ENCODE measurements at places on chromosomes 6 and 20.

DNA sequence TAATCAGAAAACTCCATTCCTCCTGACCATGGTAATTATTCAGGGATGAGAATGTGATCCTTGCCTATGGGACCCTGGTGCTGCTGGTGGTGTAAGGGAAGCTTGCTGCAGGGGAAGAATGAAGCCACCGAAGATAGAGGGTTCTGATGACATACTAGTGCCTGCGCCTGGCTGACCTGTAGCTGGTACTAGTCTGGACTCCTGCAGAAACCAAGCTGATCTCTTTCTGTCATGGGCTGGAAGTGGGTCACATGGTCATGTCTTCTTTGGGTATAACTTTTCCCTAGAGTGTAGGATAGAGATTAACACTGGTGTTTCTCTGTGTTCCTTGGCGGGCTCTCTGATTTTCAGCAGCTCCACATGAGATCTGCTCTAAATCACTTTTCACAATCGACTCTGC, 8.6 kb upstream of the SLC4A11 start:
- DNase-seq, result no peak

GRCh38 chr6:39053854-39054576, 5.4 kb downstream of the GLP1R start:
- DNase-seq, result no peak

DNA sequence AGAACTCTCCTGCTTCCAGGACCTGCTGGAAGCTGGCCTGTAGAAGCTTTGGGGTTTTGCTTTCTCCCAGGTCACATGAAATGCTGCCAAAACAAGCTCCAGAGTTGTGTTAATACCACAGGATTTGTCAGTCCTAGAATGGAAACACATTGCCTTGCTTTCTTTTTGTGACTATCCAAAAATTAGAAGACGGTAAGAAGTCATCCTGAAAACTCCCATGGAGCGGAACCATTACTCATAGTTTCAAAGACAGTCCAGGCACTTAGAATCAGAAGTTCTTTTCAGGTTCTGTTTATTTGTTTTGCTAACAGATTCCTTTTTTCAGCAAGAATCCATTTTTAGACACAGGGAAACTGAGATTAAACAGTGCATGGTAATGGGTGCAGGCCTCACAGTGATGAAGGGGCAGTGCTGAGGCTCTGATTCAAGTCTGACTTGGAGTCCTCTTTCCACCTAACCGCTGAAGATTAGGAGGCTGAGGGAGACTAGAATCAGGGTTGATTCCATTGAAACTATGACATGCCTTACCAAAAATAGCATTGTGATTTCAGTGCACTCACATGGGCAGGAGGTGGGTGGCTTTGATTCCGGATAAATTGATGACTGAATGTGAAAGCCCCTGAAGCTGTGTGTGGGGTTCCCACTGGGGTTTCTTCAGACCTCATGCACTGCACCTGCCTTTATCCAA, 72.2 kb upstream of the NAA20 start:
- DNase-seq, result no peak

DNA sequence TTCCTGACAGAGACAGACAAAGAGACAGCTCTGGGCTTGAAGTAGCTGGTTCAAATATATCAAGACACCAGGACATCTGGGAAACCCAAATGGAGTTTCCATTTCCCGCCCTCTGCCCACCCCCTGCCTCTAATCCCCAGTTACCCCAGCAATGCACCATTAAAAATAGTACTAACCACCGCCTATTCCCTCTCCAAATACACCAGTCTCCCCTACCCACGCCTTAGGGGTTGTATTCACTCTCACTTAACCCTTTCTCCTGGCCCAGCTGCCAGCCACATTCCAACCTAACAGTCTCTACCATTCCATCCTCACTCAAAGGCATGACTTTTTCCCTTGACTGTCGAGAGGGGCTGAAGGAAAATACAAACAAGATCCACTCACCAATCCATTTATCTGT, 22.4 kb downstream of the GABBR1 start:
- no peak for DNase-seq

- no peak for DNase-seq
Measured at GRCh38 chr6:163333038-163333437, 81.5 kb upstream of the QKI start.

DNA sequence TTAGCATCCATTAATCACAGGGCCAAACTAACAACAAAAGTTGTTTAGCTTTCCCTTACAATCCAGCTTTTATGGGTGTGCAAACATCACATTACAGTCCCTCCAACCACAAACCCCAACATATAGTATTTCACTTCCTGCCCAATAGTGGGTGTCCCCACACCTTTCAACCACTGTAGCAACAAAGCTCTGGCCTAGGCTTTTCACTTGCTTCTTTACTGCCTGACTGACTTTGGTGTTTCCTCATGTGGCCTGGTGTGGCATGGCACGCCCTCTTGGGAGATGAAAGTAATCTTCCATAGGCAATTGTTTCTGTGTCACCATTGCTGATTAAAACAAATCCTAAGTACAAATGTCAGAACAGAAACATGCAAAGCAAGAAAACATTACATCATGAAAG, 46.3 kb downstream of the MCM8 start:
- DNase-seq, result no peak

DNA sequence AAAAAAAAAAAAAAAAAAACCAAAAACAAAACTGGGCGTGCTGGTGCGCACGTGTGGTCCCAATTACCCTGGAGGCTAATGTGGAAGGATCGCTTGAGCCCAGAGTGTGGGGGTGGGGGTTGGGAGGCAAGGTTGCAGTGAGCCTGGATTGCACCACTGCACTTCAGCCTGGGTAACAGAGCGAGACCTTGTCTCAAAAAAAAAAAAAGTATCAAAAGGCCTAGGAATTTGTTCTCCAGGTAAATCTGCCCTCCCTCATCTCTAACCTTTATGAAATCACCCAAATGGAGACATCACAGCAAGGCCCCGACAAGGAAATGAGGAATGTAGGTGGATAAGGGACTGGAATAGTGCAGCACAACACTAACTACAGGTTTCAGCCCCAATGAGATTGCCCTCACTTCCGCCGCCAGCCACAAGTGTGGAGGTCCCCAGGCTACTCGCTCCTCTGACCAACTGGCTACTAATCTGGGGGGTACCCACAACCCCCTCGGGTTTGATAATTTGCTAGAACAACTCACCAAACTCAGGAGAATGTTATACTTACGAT, 36.8 kb upstream of the DDR1 start:
- no peak for DNase-seq

DNA sequence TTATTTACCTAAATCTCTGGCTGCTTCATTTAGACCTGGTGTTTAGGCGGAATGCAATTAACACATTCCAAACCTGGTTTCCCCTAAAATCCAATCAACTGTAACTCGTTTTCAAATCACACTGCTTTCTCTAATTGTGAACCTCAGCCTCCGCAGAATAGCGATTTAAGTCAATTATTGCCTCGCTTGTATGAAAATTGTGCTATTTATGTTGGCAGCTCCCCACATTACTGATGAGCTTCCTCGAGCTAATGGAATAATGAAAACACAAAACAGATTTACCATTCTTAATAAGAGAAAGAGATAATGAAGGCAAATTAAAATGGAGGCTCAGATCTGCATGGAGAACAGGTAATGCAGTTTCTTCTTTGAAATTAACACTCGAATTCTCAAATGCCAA, 67.9 kb downstream of the SLC2A10 start:
- no peak for DNase-seq

DNA sequence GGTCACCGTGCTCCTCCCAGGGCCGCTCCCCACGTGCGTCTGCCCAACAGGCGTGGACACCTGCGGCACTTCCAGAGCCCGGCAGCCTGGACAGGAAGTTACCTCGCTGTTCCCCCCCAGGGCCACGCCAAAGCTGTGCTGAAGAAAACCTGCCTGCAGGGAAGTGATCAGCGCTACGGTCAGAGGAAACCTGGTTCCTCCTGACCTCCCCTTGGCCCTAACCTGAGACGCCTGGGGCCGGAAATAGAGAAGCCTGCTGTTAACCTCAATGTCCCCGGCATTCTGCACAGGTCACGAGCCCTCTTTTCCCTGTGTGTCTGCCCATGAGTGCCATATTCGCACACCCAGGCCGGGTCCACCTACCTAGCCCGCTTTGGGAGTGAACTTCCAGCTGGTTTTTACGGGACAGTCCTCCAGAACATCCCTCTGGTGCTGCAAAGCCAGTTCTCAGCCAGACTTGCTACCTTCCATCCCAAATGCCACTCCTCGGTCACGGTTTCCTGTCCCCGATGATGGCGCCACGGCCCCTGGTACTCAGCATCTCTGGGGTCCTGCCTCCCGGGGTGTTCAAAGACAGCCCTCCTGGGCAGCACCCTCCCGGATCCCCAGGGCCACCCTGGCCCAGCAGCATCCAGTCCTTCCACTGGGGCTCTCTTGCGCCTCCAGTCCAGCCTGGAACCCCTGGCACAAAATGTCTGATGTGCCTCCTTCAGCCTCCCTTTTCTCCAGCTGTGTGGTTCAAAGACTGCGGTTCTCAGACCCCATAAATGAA, 12.0 kb upstream of the IRF4 start:
- DNase-seq, result no peak

DNA sequence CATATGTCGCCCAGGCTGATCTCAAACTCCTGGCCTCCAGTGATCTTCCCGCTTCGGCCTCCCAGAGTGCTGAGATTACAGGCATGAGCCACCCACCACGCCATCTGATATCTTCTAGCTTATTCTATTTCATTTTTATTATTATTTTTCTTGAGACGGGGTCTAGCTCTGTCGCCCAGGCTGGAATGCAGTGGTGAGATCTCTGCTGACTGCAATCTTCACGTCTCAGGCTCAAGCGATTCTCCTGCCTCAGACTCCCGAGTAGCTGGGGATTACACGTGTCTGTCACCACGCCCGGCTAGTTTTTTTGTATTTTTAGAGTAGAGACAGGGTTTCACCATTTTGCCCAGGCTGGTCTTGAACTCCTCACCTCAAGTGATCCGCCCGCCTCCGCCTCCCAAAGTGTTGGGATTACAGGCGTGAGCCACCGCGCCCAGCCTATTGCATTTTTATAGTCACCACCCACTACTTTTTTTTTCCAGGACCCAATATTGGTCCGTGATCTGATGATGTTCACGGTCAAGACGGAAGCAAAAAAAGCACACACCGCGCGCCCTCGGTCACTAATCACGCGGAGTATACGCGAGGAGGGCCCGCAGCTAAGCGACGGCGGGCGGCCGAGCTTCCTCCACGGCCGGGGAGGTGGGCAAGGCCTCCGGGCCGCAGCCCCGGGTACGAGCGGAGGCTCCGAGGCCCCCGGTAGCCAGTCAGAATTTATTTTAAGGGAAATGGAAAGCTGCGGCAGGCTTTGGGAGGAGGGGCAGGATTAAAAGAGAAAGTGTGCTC, 1.1 kb upstream of the LSM14B start:
- DNase-seq, result no peak

GRCh38 chr6:56450882-56451739, 191.6 kb downstream of the DST start:
- no peak for DNase-seq

DNA sequence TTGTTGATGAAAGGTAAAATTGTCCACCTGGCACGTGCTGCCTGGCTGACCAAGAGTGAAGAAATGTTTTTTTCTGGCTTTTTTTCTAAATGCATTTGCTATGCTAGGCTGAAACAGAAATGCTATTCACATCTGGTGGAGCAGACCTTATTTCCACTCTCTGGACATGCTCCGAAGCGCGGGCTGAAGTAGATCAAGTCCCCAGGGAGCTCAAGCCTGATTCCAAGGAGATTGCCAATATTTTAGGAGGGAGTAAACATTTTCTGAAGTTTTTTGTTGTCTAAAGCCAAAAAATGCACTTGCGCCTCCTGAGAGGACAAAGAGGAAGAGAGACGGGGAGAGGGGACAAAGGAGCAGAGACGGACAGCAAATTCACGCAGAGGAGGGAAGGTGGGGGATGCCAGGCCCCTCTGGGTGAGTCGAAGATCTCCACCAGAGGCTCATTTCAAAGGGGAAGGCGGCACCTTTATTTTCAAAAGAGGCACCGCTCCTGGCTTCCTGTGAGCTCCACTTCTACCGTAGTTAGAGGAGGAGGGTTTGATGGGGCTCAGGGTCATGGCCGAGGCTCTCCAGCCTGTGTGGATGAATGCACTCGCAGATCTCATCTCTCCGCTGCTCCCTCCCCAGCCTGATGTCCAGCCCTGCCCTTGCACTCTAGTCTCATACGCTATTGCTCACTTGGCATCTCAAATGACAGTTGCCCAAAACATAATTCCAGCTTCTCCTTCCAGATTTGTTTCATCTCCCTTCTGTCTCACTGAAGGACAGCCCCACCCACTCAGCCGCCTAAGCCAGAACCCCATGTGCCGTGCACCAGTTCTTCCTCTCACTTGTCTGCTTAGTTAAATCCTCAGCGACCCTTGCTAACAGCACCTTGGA, 23.1 kb upstream of the SMOC2 start:
- DNase-seq, result no peak

DNA sequence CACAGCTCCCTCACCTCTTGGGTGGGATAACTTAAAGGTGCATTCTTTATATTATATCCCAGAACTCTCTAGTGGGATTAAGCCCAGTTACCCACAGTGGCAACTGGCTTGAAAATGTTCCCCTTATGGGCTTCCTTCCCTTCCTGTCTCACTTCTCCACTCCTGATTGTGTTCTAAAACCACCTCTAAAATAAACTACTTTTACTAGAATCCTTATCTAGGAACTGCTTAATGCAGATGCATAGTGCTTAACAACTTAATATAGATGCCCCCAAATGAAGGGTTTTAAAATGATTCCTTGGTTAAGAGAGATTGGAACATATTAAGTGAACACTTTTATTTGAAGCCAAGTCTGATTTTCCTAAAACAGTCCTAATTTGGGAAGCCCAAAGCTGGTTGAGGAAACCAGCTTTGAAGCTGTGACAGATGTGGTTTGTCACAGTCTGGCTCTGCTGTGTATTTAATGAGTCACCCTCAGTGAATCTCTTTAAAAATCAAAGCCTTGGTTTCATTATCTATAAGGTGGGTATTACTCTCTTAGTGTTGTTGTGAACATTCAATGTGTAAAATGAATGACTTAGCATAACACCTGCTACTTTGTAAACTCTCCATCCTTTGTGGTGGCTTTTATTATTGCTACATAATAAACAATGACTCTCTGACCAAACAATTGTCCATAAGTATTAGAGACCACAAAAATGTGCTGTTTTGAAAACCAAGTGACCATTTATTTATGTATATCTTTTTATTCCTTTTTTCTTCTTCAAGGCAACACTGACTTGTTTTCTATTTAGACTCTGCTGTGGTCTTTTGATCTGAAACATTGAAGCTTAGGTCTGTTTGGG, 24.4 kb downstream of the PLCB1 start:
- DNase-seq, result no peak

DNA sequence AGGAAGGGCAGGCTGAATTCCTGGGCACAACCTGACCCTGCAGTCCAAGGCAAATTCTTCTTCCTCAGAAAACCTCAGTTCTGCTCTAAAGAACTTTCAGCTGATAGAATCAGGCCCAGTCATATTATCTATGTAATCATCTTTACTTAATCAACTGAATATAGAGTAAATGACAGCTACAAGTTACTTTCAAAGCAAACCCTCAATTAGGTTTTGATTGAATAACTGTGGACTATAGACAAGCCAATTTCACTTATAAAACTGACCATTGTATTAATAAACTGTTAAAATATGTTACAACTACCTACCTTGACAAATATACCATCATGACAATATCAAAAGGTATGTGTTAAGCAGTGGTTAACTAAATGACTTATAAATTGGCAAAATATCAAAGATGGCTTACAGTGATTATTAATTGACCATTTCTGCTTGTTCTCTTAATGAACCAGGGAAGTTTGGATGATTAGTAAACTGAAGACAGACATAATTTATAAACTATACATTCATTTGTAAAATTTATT, 46.1 kb upstream of the ADGRF5 start:
- no peak for DNase-seq

- peak; percentile 32 for DNase-seq
Measured at GRCh38 chr20:59802018-59802417, 131.4 kb downstream of the SYCP2 start.

GRCh38 chr20:63755933-63756647, 16.5 kb downstream of the SLC2A4RG start:
- no peak for DNase-seq

- no peak for DNase-seq
Measured at GRCh38 chr6:78770765-78771164, 96.6 kb upstream of the IRAK1BP1 start.
